Immature natural killer cell (primary cell): ENCODE measurements at places on chromosomes 7 and 10. TPM values are rescaled to one million over a fixed set of nuclear protein-coding genes. Genes with fewer than 3 reads are reported as not detected.

SPAM1 gene
- not detected for polyA plus RNA-seq

HOXA2 gene
- not detected for polyA plus RNA-seq

SKIDA1 gene
- polyA plus RNA-seq = not detected

UCMA gene
- not detected for polyA plus RNA-seq

RBP3 gene
- polyA plus RNA-seq = not detected

CDH23 gene
- polyA plus RNA-seq = 0.59 TPM

OAT gene
- polyA plus RNA-seq = 146 TPM

RELN gene
- polyA plus RNA-seq = not detected

GPER1 gene
- 0.14 TPM for polyA plus RNA-seq

HGF gene
- not detected for polyA plus RNA-seq

CPA5 gene
- polyA plus RNA-seq = not detected

PILRA gene
- 2.0 TPM for polyA plus RNA-seq
